Activated CD4-positive, CD25-positive, alpha-beta regulatory T cell (primary cell): ENCODE measurements at places on chromosomes 7 and 10.

DNA sequence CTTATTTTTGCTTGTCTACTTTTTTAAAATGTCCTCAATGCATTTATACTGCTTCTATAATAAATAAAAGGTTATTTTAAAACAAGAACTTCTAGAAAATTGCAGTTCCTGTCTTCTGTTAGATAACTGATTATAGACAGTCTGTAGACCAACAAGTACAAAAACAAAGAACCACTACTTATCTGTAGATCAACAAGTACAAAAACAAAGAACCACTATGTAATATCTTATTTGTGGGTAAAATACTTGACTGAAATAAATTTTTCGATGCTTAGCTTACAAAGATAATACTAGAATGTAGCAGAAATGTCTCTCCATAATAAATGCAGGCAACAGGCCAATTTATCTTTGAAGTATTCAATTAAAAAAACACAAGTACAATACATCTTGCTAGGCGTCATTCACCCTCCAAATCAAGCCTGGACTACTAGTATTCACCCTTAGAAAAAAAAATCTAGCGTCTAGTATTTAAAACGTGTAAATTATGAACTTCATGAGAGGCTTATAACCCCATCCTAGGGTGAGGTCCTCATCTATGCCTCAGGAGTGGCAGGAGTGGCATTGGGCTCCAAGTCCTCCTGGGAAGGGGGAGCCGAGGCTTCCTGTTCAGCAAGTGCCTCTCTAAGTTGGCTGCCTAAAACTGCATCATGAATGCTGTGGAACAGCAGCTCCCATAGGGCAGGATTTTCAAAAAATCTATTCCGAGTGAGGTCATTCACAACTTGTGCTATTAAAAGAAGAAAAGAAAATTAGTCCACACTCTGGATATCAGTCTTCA, 26.6 kb downstream of the PSMC2 start:
- DNase-seq = no peak

DNA sequence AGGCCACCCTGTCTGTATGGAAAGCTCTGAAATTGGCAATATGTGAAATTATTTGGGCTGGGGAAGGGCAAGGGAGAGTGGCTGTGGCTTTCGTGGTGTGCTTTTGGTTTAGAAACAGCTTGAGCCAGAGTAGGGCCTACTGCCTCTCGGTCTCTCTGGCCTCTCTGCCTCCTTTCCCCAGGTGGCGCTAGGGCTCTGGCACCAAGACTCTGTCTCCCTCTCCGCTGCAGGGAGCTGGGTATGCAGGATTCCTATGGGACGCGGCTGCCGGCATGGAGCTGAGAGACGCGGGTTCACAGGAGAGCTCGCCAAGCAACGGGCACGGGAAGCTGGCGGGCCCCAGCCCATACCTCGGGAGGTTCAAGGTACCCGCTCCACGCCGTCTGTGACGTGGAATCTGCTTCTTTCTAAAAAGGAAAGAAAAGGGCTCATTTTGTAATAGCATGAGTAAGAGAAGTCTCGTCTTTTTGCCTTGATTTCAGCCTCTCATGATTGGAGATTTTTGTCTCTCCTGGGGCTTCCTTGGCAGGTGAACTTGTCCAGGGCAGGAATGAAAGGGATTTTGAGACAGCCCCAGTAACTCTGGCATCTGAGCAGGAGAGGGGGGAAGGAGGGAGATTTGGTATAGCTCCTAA, 105.1 kb upstream of the ANLN start:
- DNase-seq = no peak

GRCh38 chr7:151539088-151539671, 19.5 kb upstream of the RHEB start:
- DNase-seq = no peak

GRCh38 chr10:95537542-95537927, 23.6 kb downstream of the SORBS1 start:
- no peak for DNase-seq

DNA sequence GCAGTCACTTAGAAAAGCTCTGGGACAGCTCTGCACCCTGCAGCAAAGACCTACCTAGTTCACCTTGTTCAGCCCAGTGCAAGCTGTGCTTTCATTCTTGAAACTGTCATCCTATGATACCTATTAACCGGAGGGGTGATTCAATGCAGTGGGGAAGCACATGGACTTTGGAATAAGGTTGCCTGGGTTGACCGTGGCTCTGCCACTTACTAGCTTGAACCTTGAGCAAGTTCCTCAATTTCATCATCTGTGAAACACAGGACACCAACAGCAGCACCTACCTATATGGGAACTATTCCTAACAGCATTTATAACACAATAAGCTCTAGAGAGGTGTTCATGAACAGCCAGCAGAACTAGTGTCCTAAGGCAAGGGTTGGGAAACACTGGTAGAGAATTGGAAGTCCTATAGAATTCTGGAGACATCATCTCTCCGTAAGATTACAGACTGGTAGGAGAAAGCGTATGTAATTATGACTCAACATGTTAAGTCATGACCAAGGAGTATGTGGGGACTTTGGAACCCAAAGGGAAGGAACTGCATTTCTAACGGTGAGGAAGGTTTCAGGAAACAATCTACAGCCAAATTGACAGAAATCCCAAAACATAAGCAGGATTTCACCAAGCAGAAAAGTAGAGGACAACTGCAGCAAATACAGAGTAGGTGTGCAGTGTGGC, 270.0 kb downstream of the USP6NL start:
- DNase-seq = no peak

- no peak for DNase-seq
These were observed 16.0 kb downstream of the CCDC71L start for GRCh38 chr7:106644999-106645398.

GRCh38 chr7:98956937-98957336, 78.6 kb downstream of the TRRAP start:
- DNase-seq = no peak

GRCh38 chr10:95319239-95319638, 28.4 kb upstream of the PDLIM1 start:
- DNase-seq = no peak

DNA sequence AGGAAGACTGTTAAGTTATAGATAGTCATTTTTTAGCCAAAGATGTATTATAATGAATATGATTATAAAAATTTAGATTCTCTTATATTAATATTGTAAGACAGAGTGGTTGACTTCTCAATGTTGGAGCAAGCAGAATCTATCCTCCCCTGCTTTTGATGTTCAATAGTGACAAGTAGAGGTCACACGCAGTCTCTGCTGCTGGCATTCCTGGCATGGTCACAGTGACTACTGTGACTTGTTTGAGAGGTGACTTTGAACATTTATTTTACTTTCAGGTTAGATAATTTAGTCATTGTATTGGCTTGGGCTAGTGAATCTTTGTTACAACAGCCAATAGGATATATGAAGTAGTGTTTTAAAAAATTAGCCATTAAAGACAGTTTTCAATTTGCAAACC, 13.7 kb upstream of the CD36 start:
- no peak for DNase-seq

GRCh38 chr7:93566876-93567275, 7.6 kb downstream of the CALCR start:
- DNase-seq = no peak

GRCh38 chr7:106031300-106032035, 68.4 kb downstream of the CDHR3 start:
- no peak for DNase-seq

DNA sequence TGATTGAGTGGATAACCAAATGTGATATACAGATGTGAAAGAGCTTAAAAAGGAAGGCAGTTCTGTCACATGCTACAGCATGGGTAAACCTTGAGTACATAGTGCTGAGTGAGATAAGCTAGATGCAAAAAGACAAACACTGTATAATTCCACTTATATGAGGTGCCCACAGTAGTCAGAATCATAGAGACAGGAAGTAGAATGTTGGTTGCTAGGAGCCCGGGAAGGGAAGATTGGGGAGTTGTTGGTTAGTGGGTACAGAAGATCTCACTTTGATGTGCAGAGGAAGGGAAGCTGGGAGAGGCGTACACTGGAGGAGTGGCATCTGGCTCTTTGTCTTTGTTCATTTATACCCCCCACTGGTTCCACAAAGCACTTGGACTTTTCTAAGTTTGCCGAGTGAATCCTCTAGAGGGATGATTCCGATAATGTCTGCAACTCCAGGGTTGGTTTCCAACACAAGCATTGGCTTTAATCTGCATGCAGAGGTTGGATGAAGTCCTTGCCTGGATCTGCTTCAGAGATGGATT, 39.5 kb downstream of the TSPAN14 start:
- no peak for DNase-seq

DNA sequence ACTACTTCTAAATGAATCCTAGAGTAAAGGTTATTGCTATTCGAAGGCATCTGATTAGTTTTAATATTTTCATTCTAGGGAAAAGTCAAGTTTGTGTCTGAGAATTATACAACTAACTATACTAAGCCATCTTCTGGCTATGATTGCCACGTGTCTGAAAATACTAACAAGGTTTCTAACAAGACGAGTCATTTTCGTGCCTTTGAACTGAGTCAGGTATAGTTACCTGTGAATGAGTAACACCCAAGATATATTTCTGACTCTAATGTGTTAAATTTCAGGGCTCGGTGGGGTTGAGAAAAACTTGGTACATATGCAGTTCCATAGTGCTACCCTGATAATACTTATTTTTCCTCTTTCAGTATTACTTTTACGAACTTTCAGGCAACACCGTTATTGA, 35.5 kb downstream of the TASOR2 start:
- DNase-seq = no peak

DNA sequence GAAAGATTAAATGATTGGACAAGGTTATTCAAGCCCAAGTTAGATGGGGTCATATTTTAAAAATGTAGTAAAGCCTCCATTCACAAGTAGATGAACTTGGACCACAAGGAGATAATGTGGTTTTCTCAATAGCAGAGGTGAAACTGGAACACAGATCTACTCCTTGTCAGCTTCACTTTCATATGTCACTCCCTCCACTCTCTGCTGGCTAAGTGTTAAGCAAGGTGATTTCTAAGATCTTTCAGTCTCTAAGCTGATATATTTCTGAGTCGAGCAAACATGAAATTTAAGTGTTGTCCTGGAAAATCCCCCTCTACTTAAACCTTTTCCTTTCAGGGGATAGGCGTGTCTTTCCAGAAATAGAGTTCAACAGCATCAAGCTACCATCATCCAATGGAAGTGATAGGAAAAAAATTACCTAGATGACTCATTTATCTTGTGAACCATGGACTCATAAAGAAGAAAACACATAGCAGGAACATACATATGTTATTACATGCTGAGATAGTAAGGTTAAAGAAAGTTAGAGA, 275.0 kb downstream of the PTEN start:
- DNase-seq = no peak

- DNase-seq = no peak
These were observed 498.7 kb upstream of the MKI67 start for GRCh38 chr10:128624656-128625530.

- DNase-seq = no peak
These were observed 119.3 kb downstream of the HDAC9 start for GRCh38 chr7:18614841-18615240.

- DNase-seq = no peak
These were observed 23.0 kb downstream of the CDC123 start for GRCh38 chr10:12218991-12219390.

DNA sequence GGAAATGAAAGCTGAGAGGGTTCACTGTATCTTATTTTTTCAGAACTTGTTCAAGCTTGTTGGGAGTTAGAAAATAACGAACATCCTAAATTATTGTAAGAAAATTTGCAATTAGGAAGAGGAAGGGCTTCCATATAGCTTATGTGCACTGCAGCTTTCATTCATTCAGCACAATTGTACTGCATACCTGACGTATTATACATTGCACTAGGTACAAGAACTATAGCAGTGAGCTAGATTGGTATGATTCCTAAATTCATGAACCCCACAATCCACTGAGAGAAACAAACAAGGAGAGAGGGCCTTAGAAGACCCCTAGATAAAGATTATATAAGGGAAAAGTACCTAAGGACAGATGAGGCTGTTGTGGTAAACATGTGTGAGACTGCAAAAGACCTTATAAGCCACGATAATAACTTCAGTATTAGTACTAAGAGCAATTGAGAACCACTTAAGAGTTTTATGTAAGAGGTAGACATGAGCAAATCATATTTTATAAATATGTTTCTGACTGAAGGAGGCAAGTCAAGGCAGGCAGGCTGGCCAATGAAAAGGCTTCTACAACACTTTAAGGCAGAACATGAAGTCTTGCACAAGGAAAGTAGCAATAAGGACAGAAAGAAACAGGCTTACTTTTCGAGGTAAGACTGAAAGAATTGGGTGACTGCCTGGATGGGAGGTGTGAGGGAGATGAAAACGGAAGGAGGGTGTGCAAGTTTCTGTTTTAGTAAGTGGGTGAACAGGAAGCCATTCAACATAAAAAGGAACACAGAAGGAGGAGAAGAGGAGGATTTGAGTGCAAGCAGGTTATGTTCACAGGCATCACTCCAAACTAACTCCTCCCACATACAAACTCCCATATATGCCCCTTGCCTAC, 77.9 kb upstream of the LRRN3 start:
- peak; percentile 1 for DNase-seq
